ENCODE measurements at places on chromosomes 3 and 15. TPM values are rescaled to one million over a fixed set of nuclear protein-coding genes. Genes with fewer than 3 reads are reported as not detected.
A peak's percentile ranks its signal among the peaks of the same experiment; 100 is the strongest.

DNA sequence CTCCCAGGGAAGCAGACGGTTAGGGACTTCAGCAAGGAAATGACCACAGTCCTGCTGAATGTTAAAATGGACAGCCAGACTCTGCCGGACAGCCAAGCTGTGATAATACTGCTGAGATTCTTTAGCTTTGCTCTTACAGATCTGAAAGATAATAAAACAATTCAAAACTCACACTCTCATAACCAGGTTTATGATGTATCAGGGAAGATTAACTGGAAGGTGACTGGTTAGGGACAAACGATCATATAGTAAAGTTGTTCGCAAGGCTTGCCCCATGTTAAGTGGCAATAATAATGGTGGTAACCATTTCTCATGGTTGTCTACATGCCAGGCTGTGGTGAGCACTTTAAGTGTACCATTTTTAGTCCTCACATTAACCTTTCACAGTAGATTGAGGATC lies 44.3 kb upstream of the TSPAN3 start:
- DNase-seq: no peak

MAP6D1 gene
- total RNA-seq: 4.6 TPM

- DNase-seq: peak; percentile 15
Measured at GRCh38 chr3:81339040-81339845, 422.2 kb downstream of the GBE1 start.

ALDH1L1 gene
- not detected for total RNA-seq

GRCh38 chr3:124887177-124887931 lies at the start of gene ITGB5:
Gene ITGB5 (minus strand): TSS chr3:124887365. CDS start chr3:124887000, 365 bp downstream.
- peak; percentile 64 for DNase-seq

PCSK6 gene
- total RNA-seq: 1.3 TPM

- no peak for DNase-seq
Measured at GRCh38 chr15:53917109-53917508, 61.1 kb upstream of the UNC13C start.

NEO1 gene
- total RNA-seq: 39.5 TPM

TIGIT gene
- total RNA-seq: not detected

GRCh38 chr3:65619451-65619881 lies 419.3 kb downstream of the MAGI1 start:
- peak; percentile 60 for DNase-seq

- no peak for DNase-seq
Measured at GRCh38 chr3:150933473-150933995, 28.3 kb upstream of the MINDY4B start.

GRCh38 chr3:61807865-61808276 lies 246.5 kb downstream of the PTPRG start:
- DNase-seq: peak; percentile 33

NRG4 gene
- 0.18 TPM for total RNA-seq

VEPH1 gene
- total RNA-seq: 9.3 TPM
